ENCODE measurements at places on chromosomes 12 and 14.

DNA sequence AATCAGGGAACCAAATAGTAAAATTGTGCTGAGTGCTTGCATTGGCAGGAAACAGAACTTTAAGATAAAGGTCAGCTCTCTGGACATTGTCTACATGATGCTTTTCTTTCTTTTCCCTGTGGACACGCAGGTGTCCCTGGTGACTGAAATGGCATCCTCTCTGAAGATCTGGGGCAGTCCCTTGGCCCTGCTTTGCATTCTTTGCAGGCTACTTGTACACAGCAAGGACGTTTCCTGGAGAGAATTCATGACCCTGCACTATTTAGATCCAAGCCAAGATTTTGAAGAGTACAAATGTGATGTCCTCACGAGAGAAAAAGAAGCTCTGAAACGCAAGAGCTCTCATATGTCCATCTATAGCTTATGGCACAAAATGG is 11.3 kb upstream of the EDDM3A start:
- no peak for DNase-seq

GRCh38 chr12:114933428-114934160 is 249.6 kb upstream of the TBX3 start:
- no peak for DNase-seq

DNA sequence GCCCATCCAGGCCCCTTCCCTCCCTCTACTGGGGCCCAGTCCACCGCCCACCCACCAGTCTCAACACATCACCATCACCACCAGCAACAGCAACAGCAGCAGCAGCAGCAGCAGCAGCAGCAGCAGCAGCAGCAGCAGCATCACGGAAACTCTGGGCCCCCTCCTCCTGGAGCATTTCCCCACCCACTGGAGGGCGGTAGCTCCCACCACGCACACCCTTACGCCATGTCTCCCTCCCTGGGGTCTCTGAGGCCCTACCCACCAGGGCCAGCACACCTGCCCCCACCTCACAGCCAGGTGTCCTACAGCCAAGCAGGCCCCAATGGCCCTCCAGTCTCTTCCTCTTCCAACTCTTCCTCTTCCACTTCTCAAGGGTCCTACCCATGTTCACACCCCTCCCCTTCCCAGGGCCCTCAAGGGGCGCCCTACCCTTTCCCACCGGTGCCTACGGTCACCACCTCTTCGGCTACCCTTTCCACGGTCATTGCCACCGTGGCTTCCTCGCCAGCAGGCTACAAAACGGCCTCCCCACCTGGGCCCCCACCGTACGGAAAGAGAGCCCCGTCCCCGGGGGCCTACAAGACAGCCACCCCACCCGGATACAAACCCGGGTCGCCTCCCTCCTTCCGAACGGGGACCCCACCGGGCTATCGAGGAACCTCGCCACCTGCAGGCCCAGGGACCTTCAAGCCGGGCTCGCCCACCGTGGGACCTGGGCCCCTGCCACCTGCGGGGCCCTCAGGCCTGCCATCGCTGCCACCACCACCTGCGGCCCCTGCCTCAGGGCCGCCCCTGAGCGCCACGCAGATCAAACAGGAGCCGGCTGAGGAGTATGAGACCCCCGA is 6.8 kb upstream of the RNU7-1 start:
- DNase-seq, result no peak

DNA sequence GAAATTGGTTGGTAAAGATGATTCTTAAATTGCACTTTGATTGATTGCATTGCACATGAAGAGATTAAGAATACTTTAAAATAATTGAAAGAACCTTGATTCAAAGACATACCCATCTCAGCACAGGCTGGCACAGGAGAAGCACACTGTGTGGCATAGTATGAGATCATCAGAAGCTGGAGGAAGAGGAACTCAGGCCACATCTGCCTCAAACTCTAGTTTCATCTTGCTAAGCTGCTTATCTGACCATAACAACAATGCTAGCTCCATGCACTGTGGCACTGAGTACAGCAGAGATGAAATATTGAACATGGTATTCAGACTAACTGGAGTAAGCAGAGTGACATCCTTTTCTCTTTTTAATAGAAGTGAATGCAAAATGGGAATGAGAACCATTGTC is 99.1 kb downstream of the TBC1D30 start:
- DNase-seq, result no peak

DNA sequence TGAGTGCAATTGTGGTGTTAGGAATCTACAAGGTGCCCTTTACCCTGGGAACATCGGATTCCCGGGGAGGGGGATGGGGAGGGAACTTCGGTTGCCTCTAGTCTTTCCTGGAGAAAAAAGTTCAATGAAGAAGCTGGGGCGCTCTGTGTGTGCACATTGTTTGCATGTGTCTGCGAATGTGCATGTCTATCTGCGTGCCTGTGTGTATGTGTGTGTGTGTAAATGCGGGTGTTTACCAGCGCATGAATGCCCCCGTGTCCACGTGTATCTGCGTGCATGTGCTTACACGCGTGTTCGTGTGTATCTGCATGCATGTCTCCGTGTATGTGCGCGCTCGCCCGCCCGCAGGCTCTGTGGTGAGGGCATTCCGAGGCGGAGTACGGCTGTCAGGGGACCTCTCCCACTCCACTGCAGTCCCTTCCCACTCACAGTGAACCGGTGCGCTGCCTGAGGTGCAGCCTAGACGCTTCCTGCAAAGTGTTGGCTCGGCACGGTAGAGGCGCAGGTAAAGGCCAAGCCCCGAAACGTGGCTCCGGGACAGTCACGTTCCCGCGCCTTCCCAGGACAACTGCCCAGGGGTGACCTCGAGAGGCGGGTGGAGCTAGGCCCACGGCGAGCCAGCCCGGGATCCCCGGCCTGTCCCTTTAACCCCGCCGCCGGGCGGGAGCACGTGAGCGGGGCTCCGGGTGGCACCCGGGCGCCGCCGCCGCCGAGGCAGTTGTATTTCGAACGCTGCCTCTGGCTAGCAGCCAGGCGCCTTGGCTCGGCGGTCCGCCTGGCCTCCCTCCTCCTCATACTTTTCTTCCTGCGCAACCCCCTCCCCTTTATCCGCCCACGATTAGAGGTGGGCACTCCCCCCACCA is 539 bp upstream of the HMGA2 start:
- DNase-seq, result no peak

DNA sequence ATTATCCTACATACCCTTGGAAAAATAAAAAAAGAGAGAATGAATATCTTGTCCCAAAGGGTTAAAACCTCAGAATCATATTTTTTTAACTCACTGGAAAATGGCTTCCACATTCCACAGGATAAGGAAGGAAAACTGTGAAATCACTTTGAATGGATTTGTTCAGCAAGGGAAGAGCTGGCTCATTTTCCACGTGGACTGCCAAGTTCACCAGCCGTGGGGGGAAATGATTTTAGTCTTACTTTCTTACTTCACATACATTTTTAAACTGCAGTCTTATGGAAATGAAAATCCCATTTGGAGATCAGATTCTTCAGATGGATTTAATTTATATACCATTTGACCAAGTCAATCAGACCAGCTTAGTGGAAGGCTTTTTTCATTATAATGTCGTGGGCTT is 29.9 kb upstream of the AEBP2 start:
- no peak for DNase-seq

DNA sequence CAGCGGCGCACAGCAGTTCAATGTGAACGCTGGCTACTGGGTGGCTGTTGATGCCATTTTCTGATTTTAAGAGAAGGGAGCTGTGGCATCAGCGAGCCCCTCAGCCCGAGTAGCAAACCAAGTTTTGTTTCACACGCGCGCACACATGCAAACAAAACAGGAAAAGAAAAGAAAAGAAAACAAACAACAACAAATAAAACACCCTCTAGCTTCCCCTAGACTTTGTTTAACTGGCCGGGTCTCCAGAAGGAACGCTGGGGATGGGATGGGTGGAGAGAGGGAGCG is 540 bp downstream of the PAX9 start:
- DNase-seq, result no peak

GRCh38 chr12:64669270-64669842 is 59.1 kb downstream of the RASSF3 start:
- no peak for DNase-seq

DNA sequence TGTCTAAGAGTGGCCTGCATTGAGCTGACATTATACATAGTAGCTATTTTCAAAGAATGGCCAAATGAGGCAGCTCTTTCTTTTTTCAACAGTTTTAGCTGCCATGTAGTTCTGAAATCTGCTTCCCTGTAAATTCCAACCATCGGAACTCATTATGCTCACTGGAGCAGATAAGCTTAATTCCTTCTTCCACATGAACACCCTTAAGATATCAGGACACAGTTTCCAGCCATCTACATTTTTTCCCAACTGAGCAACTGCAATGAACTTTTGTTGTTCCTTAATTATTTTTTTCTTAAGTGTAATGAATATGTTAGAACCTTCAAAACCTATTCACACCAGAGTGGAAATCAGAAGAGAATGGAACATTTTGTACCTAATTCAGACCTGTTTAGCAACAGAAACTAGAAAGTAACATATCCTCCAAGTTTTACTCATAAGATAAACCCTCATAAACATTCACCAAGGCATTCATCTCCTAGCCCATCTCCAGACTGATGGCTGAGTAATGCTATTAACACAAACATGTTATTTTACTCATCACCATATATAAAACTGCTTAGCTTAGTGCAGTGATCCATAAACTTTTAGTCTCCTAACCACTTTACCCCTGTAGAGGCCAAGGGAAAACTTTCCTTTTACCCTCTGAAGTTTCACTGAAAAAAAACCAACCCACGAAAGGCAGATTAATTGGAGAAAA is 296.1 kb upstream of the SYT1 start:
- DNase-seq, result no peak

- no peak for DNase-seq
These were observed 164.5 kb upstream of the DYRK2 start for GRCh38 chr12:67483871-67484554.

DNA sequence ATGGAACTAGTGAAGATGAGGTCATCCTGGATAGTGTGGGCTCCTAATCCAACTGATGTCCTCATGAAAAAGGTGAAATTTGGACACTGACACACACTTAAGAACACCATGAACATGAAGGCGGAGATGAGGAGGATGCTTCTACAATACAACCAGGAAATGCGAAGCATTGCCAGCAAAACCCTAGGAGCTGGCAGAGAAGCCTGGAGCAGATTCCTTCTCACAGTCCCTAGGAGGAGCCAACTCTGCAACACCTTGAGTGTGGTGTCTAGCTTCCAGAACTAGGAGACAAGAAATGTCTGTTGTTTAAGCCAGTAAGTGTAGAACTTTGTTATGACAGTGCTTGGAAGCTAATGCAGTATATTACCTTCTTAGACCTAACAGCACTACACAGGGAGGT is 191.9 kb upstream of the PWP1 start:
- DNase-seq, result no peak

DNA sequence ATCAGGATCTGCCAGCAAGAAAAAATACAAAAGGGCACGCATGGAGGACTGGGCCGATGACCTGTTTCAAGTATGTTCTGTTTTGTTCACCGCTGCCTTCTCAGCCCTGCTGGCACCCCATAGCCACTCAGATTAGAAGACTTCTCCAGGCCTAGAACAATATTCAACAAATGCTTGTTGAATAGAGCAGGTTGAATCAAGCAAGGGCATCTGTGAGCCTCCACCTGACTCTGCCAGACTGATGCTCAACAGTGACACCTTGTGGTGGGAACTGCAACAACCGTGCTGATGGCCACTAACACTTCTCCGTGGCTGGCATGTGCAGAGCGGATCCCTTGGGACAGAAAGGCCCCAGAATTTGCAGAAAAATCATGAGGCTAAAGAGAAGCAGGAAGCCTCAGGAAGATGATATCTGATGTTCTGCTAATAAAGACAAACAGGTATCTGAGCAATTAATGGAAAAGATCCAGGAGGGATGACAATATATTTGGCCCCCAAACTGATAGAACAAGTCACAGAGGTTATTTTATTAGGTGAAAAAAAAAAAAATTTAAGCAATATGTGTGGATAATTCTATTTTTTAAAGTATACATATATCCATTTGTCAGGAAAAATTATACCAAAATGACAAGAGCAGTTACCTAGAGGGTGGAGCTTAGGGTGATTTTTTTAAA is 114.3 kb downstream of the KSR2 start:
- DNase-seq, result no peak

- no peak for DNase-seq
These were observed 148.8 kb downstream of the SLC41A2 start for GRCh38 chr12:104809251-104809650.

Measured in activated CD4-positive, CD25-positive, alpha-beta regulatory T cell treated with anti-CD3 and anti-CD28 coated beads, Interleukin-2, amount 50 U/mL, for 16 hours (primary cell).